ENCODE measurements at places on chromosomes 12 and 14.

- DNase-seq = no peak
Measured at GRCh38 chr12:49821373-49822287, 6.6 kb downstream of the NCKAP5L start.

DNA sequence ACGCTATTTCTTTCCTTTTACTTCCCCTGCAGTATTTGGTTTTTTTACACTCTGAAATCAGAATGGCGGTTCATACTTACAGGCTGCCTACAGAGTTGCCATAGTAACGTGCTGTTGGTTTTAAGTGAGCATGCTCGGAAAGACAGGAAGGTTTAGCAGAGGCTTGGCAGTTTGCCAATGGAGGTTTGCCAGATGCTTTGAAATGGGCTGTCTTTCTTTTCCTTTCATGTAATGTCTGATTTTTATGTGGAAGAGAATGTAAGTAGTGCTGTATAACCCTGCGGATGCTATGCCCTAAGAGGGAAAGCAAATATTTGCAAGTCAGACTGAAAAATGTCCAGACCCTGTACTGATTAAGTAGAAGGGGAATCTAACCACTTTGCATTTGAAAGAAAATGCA lies 32.8 kb downstream of the ARID4A start:
- peak; percentile 73 for DNase-seq

DNA sequence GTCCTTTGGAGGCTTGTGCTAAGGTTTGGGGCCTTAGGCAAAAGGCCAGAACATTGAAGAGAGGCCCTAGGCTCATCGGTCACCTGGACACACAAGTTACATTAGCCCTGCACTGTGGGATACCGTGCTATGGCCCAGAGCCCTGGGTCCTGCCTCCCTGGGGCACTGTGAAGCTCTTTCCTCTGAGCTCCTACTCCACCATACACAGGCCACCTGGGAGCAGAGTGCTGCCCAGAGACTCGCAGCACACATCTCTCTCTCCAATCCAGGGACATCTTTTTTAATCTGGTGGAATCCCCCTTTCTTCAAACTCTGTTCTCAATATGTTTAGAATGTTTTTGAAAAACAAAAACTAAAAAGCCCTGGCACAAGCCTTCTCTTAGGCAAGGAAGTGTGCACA lies 314.2 kb upstream of the RGS6 start:
- DNase-seq = no peak

GRCh38 chr12:87597114-87597513 lies 432.1 kb downstream of the C12orf50 start:
- no peak for DNase-seq

- DNase-seq = no peak
Measured at GRCh38 chr14:44283836-44284235, 223.2 kb downstream of the FSCB start.

- DNase-seq = no peak
Measured at GRCh38 chr12:18827913-18828312, 90.0 kb downstream of the CAPZA3 start.

- no peak for DNase-seq
Measured at GRCh38 chr12:27818401-27818918, 38.4 kb upstream of the MANSC4 start.

DNA sequence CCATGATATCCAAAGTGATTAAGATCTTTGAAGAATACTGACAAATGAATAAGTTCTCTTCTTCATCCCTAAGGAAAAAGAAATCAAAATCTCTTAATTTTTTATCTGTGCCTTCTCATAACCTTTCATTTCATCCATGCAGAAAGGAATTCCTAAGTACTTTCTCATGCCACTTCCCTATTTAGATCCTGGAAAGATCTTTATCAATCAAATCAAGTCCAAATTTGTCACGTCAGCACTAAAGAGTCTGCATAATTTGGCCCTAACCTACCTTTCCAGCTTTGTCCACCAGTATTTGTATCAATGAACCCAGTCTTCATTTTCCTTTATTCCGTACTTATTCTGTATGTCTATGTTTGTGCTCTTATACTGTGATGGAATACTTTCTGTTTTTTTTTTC lies 41.2 kb downstream of the VEZT start:
- no peak for DNase-seq

DNA sequence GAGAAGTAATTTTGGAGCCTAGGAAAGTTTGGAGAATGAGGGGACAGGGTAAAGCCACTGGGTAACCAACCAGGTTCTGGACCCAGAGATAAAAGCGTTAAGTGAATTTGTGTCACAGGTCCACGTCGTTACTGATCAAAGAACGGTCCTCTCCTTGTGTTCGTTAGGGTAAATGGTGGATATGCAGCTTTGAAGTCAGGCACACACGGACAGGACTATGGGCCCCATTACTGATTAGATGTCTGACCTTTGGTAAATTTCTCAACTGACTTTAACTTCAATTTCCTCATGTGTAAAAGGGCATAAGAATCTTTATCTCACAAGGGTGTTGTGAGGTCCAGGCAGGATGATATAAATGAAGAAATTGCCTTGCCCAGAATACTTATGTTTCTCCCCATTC lies 76.6 kb downstream of the EMP1 start:
- DNase-seq = no peak

DNA sequence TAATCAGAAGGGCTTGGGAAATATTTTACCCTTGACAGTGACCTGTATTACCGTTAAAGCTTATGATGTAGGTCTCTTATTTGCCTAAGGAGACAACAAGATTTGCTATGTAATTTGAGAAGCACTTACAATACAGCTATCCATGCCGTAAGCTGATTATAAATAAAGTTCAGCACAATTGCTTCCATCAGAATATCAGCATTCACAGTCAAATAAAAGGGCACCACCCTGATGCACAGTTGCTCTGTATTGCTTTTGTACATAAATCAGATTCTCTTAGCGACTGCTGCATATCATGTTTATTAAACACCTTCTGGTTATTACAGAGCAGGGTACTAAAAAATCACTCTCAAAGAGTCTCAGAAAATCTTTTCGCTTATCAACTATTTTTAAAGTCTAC lies 67.3 kb upstream of the VRK1 start:
- no peak for DNase-seq

DNA sequence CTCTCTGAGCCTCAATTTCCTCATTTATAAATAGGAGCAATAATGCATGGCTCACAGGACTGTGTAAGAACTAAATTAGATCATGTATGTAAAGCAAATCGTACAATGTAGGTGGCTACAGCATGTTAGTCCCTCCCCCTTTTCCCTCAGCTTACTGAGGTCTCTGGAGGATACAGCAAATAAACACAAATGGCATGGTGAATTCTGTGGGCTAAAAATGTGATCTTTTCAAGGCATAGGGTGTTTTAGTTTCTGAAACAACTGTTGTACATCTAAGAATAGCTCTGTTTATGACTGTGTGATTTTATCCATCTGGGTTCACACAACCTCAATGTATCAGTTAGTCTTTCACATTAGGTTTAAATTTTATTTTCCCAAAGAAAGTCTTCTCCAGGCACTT lies 121.2 kb upstream of the PLEKHG7 start:
- no peak for DNase-seq

DNA sequence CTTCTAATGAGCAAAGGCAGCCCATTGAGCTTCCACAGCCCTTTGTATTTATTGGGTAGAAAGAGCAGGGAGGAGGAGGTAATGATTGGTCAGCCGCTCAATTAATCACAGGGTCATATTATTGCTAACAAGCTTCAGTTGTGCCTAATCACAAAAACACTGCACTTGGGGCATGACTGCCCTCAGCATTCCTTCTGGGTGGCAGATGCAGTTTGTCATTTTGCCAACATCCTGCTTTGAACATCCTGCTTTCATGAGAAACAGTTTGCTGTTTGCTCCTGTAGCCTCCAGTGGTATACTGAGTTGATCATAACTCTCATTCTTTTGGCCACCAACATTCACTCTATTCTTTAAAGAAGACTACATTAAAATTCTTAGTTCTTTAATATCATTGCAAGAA lies 462.9 kb upstream of the MIS18BP1 start:
- no peak for DNase-seq

Measured in AG20443 (cell line).